ENCODE measurements at places on chromosomes 16 and 17. TPM values are rescaled to one million over a fixed set of nuclear protein-coding genes. Genes with fewer than 3 reads are reported as not detected.

ZNF500 gene
- total RNA-seq, result 11.8 TPM

P2RX1 gene
- 0.34 TPM for total RNA-seq

CDRT15 gene
- total RNA-seq, result not detected

CORO6 gene
- 2.8 TPM for total RNA-seq

ADAMTS18 gene
- total RNA-seq, result not detected

KRT25 gene
- not detected for total RNA-seq

GFAP gene
- total RNA-seq, result not detected

AIPL1 gene
- not detected for total RNA-seq

SUPT6H gene
- total RNA-seq, result 149 TPM

DNA sequence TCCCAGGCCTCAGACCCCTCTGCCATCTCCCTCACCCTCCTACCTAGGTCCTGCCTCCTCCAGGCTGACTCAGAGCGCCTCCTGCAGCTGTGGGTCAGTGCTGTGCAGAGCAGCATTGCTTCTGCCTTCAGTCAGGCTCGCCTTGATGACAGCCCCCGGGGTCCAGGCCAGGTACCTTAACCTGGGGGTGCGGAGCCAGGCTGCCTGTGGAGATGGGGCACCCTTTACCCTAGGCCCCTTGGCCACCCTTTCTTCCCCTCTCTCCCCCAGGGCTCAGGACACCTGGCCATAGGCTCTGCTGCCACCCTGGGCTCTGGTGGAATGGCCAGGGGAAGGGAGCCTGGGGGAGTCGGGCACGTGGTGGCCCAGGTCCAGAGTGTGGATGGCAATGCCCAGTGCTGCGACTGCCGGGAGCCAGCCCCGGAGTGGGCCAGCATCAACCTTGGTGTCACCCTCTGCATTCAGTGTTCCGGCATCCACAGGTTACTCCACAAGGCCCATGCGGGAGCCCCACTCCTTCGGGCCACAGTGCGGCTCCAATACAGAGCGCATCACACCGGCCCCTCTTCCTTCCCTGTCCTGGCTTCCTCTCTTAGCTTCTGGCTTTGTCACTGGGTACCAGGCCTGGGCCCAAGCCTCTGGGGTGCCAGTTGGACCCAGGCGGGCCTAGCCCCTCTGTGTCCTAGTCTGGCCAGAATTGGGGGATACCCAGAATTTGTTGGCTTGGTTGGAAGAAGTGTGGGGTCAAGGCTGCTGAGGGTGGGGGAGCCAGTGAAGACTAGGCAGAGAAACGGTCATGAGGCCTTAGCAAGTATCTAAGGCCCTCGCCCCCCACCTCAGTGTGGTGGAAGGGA is 5.0 kb upstream of the KCTD11 start:
- H3K4me3 ChIP-seq, result no peak overlapping the region
- peaks cover 84% of the 10 kb centered on the region for H3K36me3 ChIP-seq
- no peak overlapping the region for H3K27ac ChIP-seq
- DNase-seq, result no peak
- H3K27me3 ChIP-seq, result no peaks in the 10 kb centered on the region

DNA sequence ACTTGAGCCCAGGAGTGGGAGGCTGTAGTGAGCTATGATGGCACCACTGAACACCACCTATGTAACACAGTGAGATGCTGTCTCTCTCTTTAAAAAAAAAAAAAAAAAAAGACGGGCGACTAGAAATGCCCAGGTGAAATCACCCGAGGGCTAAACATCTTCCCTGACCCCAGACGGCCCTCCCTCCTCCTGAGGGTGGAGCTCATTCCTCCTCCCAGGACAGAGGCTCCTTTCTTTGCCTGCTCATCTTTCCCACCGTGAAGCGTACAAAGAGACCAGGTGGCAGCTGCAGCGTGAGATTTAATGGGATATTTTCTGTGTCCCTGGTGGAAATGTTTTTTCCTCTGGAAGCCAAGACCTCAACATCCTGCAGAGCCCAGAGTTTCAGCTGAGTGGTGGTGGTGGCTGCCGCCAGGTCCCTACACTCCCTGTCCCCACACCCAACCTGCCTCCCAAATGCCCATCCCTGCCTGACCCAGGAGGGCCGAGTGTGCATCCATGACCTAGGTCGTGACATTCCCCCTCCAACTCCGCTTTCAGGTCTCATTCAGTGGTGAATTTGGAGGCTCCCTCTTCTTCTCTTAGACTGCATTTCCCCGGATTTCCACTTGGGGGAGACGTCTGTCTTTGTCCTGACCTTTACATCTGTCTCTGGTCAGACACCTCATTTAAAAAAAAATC is 14.4 kb upstream of the GPRC5B start:
- DNase-seq, result no peak
- H3K4me1 ChIP-seq, result no peaks in the 10 kb centered on the region
- no peaks in the 10 kb centered on the region for H3K27me3 ChIP-seq
- H3K36me3 ChIP-seq, result no peaks in the 10 kb centered on the region

DNA sequence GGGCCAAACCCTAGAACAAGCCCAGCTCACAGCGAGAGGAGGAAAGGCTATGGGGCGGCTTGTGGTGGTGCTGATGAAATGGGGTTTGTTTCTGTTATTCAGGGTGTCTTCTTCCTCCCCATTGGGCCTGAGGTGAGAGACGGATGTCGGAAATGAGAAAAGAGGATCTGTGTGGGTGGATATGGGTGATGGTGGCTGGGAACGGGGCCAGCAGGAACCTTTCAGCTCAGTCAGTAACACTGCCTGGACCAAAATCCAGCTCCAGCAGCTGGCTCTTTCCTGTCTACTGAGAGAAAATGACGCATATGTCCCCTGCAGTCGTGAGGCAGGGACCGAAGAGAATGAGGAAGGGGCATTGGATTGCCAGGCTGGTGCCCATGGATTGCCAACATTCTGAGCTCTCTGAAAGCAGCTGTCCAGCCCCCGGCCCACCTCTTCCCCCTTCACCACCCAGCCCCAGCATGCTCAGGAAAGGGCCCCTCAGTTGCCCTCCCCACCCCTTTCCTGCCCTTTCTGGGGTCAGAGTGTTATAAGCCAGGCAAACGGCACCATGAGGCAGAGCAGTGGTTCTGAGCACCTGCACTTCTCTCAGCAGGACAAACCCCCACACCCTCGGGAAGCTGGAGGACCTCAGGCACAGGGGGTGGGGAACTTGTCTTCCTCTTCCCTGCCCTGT is 4.0 kb downstream of the MYH3 start:
- no peak overlapping the region for H3K27ac ChIP-seq
- H3K36me3 ChIP-seq, result no peaks in the 10 kb centered on the region
- peaks cover 9% of the 10 kb centered on the region for H3K4me1 ChIP-seq

- peaks cover 71% of the 10 kb centered on the region for H3K36me3 ChIP-seq
- DNase-seq, result no peak
- no peak overlapping the region for H3K4me3 ChIP-seq
- peaks cover under 1% of the 10 kb centered on the region for H3K4me1 ChIP-seq
These were observed 20.0 kb downstream of the CLUAP1 start for GRCh38 chr16:3520841-3521240.

GRCh38 chr16:66240631-66241395 is 125.7 kb upstream of the CDH5 start:
- no peaks in the 10 kb centered on the region for H3K27me3 ChIP-seq
- H3K4me1 ChIP-seq, result no peaks in the 10 kb centered on the region
- no peak overlapping the region for H3K4me3 ChIP-seq
- DNase-seq, result no peak
- H3K27ac ChIP-seq, result no peak overlapping the region
- no peaks in the 10 kb centered on the region for H3K36me3 ChIP-seq

- no peak overlapping the region for H3K4me3 ChIP-seq
- H3K36me3 ChIP-seq, result peaks cover 15% of the 10 kb centered on the region
- peak; percentile 29 for DNase-seq
- no peak overlapping the region for H3K27ac ChIP-seq
- H3K4me1 ChIP-seq, result peaks cover 43% of the 10 kb centered on the region
- no peaks in the 10 kb centered on the region for H3K27me3 ChIP-seq
These were observed 18.0 kb downstream of the MPRIP start for GRCh38 chr17:17060001-17060922.

DNA sequence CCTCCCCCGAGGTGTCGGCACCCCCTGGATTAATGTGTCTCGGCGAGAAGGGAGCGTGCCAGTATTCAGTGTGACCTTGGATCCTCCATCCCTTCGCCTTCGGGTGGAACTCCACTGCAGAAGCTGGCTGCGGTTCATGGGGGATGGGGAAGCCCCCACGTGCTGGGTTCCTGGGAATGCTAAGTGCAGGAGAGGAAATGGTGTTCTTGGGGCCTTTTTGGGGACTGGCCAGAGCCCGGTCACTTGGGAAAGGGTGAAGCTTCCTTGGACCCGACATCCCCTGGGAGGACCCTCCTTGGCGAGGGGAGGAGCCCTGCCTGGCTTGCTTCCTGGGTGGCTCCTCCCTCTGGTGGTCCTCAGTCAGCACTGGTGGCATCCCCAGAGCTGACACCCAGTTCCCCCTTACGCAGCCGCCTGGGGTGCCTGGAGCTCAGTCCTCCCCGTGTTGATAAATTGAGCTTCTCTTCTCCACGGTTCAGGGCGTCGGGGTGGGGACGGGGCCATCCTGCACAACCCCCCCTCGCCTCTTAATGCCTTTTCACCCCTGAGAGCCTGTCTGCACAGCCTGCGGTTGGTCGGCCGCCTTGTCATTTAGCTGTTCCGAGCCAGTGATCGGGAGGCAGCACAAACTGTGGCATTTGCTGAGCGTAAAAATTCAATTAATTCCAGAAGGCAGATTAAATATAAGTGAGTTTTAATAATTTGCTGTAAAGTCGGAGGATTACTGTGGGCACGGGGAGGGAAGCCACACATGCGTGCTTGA is 30.7 kb upstream of the GSE1 start:
- no peak overlapping the region for H3K4me3 ChIP-seq
- H3K27me3 ChIP-seq, result no peaks in the 10 kb centered on the region
- H3K4me1 ChIP-seq, result peaks cover 4% of the 10 kb centered on the region
- no peak for DNase-seq
- peaks cover 6% of the 10 kb centered on the region for H3K36me3 ChIP-seq
- H3K27ac ChIP-seq, result no peak overlapping the region

- DNase-seq, result no peak
- H3K4me3 ChIP-seq, result no peak overlapping the region
- H3K27me3 ChIP-seq, result no peaks in the 10 kb centered on the region
- peaks cover 30% of the 10 kb centered on the region for H3K4me1 ChIP-seq
- no peaks in the 10 kb centered on the region for H3K36me3 ChIP-seq
These were observed 7.6 kb downstream of the SLFN12L start for GRCh38 chr17:35529866-35530265.

- no peaks in the 10 kb centered on the region for H3K36me3 ChIP-seq
- H3K4me3 ChIP-seq, result no peak overlapping the region
- no peak for DNase-seq
- no peak overlapping the region for H3K27ac ChIP-seq
- H3K27me3 ChIP-seq, result no peaks in the 10 kb centered on the region
- H3K4me1 ChIP-seq, result peaks cover 50% of the 10 kb centered on the region
These were observed 1.2 kb downstream of the CCDC78 start for GRCh38 chr16:725041-725376.

GRCh38 chr16:2155977-2156848 is 631 bp downstream of the TRAF7 start:
- peaks cover 16% of the 10 kb centered on the region for H3K36me3 ChIP-seq
- peak overlapping the region; percentile 83 for H3K4me3 ChIP-seq
- H3K27ac ChIP-seq, result no peak overlapping the region
- H3K27me3 ChIP-seq, result no peaks in the 10 kb centered on the region
- no peak for DNase-seq

- H3K27me3 ChIP-seq, result no peaks in the 10 kb centered on the region
- H3K27ac ChIP-seq, result no peak overlapping the region
- no peak overlapping the region for H3K4me3 ChIP-seq
- no peak for DNase-seq
- H3K4me1 ChIP-seq, result no peaks in the 10 kb centered on the region
These were observed 939.9 kb upstream of the SOX9 start for GRCh38 chr17:71180801-71181385.

GRCh38 chr16:1026057-1026783 is 44.6 kb downstream of the SOX8 start:
- no peaks in the 10 kb centered on the region for H3K4me1 ChIP-seq
- peaks cover 10% of the 10 kb centered on the region for H3K27me3 ChIP-seq
- DNase-seq, result no peak
- no peak overlapping the region for H3K27ac ChIP-seq
- H3K36me3 ChIP-seq, result no peaks in the 10 kb centered on the region
- H3K4me3 ChIP-seq, result no peak overlapping the region

DNA sequence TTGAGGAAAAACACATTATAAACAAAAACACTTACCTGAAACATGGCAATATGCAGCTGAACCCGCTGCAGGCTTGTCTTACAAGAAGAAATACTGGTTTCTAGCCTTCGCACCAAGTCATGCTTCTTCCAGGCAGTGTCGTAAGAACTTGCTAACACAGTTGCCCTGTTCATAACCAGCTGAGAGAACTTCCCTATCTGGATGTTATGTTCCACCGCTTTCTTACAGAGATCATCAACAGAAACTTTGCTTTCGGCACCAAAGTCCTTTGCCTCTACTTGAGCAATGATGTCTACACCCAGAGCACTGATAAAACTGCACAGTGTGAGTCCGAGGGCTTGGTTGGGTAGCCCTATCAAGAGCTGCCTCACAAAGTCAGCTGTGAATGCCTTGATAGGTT is 27.9 kb upstream of the ARL6IP1 start:
- DNase-seq, result no peak
- H3K4me3 ChIP-seq, result no peak overlapping the region
- no peaks in the 10 kb centered on the region for H3K27me3 ChIP-seq

GRCh38 chr17:83151442-83152226 is 72.2 kb downstream of the METRNL start:
- no peaks in the 10 kb centered on the region for H3K27me3 ChIP-seq
- H3K4me1 ChIP-seq, result peaks cover 12% of the 10 kb centered on the region
- H3K4me3 ChIP-seq, result no peak overlapping the region

DNA sequence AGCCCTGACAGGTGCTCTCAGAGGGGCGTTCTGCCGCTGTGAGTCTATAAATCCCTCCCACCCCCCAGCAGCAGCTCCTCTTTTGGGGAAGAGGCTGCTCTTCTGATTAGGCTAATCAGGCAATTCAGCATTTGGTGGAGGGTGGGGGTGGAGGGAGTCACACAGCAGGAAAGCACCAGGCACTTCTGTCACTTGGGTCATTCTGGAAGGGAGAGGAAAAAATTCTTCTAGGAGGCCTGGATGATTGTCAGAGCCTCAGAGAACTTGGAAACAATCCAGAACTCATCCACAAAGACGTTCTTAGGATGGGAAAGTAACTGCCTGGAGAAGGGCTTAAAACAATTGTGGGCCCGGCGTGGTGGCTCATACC is 7.3 kb upstream of the SSTR2 start:
- H3K27ac ChIP-seq, result no peak overlapping the region
- H3K36me3 ChIP-seq, result no peaks in the 10 kb centered on the region
- DNase-seq, result no peak
- H3K4me1 ChIP-seq, result peaks cover 6% of the 10 kb centered on the region

GRCh38 chr16:87806261-87806640 is 40.5 kb upstream of the KLHDC4 start:
- H3K27ac ChIP-seq, result peak overlapping the region; percentile 21
- no peaks in the 10 kb centered on the region for H3K36me3 ChIP-seq
- no peak for DNase-seq

GRCh38 chr16:9096416-9096952 is 5.0 kb downstream of the HAPSTR1 start:
- peaks cover 75% of the 10 kb centered on the region for H3K36me3 ChIP-seq
- H3K27me3 ChIP-seq, result no peaks in the 10 kb centered on the region
- H3K4me3 ChIP-seq, result no peak overlapping the region
- DNase-seq, result no peak
- peaks cover 48% of the 10 kb centered on the region for H3K4me1 ChIP-seq

GRCh38 chr17:7579001-7579833 is at the start of gene CD68:
CD68 (plus strand) TSS chr17:7579638; CDS start chr17:7579678, 40 bp downstream.
- H3K36me3 ChIP-seq, result peaks cover 53% of the 10 kb centered on the region
- H3K27ac ChIP-seq, result peak within 1 kb of the TSS; percentile 34
- H3K4me1 ChIP-seq, result peaks cover 78% of the 10 kb centered on the region
- peak within 1 kb of the TSS; percentile 41 for H3K4me3 ChIP-seq
- DNase-seq, result peak; percentile 23
- H3K27me3 ChIP-seq, result no peaks in the 10 kb centered on the region

- H3K4me1 ChIP-seq, result no peaks in the 10 kb centered on the region
- no peak overlapping the region for H3K4me3 ChIP-seq
- H3K36me3 ChIP-seq, result no peaks in the 10 kb centered on the region
- no peak for DNase-seq
- H3K27ac ChIP-seq, result no peak overlapping the region
- peaks cover 5% of the 10 kb centered on the region for H3K27me3 ChIP-seq
These were observed 129.0 kb downstream of the CDH13 start for GRCh38 chr16:82755570-82756282.

Data from CD4-positive, alpha-beta T cell (primary cell).